ENCODE measurements at places on chromosomes 12 and 14. TPM values are rescaled to one million over a fixed set of nuclear protein-coding genes. Genes with fewer than 3 reads are reported as not detected.

The LRRC43 gene
- 0.85 TPM for total RNA-seq

The CIT gene
- 4.4 TPM for total RNA-seq

The EFS gene
- 0.17 TPM for total RNA-seq

The NTS gene
- 6.1 TPM for total RNA-seq

The SERPINA3 gene
- 0.05 TPM for total RNA-seq

The PKP2 gene
- total RNA-seq = 1.2 TPM

The GSC gene
- not detected for total RNA-seq

The KRT5 gene
- 2.7 TPM for total RNA-seq

The OR11G2 gene
- not detected for total RNA-seq

The CAPZA3 gene
- not detected for total RNA-seq

The NPFF gene
- total RNA-seq = not detected

The FGF6 gene
- not detected for total RNA-seq
